ENCODE measurements at places on chromosomes 16 and 17.
A peak's percentile ranks its signal among the peaks of the same experiment; 100 is the strongest.

DNA sequence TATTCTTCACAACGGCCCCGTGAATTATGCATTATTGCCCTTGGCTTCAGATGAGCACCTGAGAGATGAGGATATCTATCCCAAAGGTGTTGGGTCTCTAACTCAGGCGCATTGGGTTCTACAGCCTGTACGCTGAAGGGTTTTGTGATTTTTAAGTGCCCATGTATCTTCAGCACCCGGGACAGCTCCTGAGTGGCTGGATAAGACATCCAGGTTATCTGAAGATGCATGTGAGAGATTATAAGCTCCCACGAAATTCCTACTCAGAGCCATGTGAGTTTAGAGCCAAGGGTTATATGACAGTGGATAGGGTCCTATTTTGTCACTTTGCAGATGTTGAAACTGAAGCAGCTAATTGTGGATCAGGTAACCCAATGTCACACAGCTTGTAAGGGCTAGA is 612.3 kb upstream of the EEF2KMT start:
- no peak for DNase-seq

- DNase-seq: no peak
These were observed 2.3 kb upstream of the ITGA3 start for GRCh38 chr17:50053654-50053960.

DNA sequence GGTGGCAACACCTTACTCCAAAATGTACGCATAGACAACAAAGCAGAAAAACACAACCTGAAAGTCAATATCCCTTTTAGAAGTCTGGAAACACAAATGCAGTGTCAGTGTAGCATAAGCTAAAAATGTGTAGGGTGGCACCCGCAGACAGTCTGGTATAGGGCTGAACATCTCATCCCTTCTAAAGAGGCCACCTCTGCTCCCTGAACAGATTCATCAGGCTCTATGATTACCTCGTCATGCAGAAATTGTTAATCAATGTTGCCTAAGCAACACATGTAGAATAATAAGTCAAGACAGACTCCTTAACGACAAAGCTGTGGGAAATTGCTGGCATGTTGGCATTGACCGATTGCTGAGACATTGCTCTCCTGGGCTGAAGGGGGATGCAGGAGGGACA is 33.3 kb upstream of the ERCC4 start:
- no peak for DNase-seq

DNA sequence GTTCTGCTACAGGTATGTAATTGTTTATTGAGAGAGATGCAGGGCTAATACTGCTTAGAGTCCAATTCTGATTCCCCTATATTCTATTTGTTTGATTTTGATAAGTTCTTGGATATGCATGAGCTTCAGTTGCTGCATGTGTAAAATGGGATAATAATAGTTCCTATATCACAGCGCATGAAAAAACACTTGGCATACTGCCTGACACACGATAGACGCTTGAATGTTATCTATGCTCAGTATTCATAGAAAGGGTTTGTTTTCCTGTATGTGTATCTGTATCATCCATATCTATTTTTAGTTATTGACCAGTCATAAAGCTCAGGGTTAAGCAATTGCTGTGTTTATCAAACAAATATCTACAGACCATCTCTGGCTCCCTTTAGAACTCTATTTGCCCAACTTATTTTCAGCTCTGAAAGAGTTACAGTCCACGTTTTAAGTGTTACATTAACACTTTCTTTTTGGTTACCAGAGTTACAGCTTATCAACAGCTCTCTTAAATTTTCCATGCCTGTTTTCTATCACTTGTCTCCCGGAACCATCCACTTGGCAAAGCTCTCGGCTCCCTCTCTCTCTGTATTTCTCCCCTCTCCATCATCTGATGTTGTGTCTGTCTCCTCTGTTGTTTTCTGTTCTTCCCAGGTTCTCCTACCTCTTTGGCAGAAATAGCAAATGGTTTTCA is 334.8 kb downstream of the CBLN1 start:
- no peak for DNase-seq

DNA sequence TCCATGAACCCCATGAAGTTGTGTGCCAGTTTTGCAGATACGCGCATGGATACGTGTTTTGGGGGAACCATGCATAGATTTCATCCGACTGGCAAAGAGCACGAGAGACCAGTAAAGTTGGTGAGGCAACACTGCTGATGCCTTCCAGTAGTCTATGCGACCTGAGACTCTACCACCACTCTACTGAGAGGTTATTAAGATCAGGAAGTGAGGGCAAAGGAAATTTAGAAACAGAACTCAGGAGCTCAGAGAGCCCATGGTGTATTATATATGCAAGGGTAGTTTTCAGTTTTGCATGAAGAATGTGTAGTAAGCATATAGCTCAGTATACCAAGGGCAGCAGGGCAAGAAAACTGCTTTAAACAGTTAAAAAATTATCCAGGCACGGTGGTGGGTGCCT is 4.2 kb downstream of the SLX4 start:
- no peak for DNase-seq

GRCh38 chr17:43367737-43368242 is 31.0 kb upstream of the ARL4D start:
- DNase-seq: no peak

DNA sequence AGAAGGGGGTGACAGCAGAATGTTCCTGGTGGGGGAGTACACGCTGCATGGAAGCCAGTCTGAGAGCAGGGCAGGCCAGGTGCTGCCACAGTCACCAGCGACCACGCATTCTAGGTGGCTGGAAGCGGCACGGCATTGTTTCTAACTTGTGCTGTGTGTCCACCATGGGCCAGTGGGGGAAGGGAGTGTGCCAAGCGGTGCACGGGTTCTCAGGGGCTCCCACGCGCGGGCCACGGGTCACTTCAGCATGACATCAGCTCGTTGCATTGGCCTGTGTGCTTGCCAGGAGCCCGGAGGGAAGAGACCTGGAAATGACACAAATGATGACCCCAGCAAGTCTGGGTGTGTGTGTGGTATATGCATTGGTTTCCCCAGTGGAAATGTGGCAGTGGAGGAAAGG is 164.9 kb upstream of the PLCG2 start:
- DNase-seq: no peak

DNA sequence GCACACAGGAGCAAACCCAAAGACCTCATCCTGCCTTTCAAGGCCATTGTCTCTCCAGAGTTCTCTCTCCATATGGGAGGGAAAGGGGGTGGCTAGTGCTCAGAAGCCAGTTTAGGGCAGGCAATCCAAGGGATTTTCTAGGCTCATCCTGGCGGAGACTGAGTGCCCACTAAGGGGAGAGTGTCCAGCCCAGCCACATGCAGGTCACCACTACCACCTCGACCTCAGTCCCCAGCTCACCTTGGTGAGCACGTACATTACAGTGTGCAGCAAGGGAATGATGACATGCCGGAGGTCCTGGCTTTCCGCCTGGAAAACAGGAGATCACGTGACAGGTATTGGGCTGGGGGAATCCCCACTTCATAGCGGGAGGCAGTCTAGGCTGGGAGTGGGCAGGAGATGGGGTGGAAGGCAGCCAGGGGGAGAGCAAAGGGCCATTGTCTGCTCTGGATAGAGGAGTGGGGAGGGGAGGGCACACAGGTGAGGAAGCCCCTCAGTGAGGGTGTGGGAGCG is 29.9 kb downstream of the PIK3R6 start:
- no peak for DNase-seq

- no peak for DNase-seq
These were observed 123.2 kb upstream of the LHX1 start for GRCh38 chr17:36813957-36814563.

GRCh38 chr17:5585836-5586521 is 1.7 kb upstream of the NLRP1 start:
- DNase-seq: no peak

- no peak for DNase-seq
These were observed 5.0 kb downstream of the RSPRY1 start for GRCh38 chr16:57191056-57191571.

DNA sequence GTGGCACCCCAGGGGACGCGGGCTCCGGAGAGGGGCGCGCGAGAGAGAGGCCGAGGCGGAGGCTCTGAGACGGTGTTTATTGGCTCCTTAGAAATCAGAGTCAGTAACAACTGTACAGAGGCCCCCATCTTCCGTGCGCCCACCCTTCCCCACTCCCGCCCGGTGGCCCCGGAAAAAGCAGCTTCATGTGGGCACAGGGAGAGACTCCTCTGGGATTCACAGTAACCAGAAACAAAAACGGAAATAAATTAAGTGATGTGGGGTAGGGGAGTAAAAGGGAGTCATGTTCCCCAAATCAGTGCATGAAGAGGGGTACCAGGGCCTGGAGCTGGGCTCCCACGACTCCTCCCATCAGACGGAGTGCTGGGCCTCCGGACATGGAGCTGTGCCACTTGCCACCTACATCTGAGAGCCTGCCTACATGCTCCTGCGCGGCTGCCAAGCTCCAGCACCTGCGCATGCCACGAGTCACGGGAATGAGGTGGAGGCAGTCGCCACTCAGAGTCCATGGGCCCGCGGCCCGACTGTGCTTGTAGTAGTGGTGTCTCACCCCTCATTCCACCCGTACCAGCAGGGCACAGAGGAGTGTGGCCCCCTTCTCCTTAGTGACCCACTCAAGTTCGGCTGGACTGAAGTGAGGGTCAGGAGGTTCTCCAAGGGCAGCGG is 543 bp upstream of the GPS2 start:
- DNase-seq: peak; percentile 32

DNA sequence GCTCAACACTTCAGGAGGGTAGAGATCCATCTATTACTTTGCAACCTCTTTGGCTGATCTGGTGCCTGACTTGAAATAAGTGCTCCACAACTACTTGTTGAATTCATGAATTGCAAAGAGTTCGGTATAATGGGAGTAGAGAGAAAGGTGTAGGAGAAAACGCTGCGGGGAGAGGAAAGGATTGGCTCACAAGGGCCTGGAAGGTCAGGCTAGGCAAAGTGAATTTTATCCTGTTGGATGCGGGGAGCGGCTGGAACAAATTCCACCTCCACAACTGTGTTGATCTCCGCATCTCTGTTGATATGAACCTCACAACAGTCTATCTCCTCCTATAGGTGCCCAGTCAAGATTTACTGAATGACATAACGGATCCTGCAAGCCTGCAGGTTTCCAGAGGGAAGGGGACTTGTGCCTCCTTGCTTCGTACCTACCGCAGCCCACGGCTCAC is 684 bp downstream of the SLX4 start:
- DNase-seq: no peak
